ENCODE measurements at places on chromosomes 11 and 22.

GRCh38 chr11:92550411-92550810, 325.8 kb downstream of the FAT3 start:
- no peak for DNase-seq

DNA sequence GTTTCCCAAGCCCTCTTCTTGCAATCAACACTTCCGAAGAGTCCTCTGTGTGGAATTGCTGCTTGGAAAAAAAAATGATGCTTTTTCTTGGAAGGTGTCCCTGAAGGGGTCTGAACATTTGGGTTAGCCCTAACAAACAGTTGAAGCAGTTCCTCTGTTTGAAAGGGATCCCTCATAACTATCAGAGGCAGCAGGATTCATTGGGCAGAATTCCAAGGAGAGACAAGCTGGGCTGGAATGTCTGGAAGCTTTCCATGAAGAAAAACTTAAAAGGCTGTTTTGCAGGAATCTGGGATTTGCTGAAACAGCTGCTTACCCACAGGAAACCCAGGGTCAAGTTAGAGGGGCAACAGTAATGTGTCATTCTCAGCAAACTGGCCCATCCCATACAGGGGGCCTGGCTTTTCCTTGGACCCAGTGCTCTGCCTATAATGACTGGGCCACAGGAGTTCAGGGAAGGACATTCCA, 3.1 kb downstream of the CSNK2A3 start:
- peak; percentile 92 for DNase-seq

GRCh38 chr11:74709175-74709574, 22.1 kb downstream of the CHRDL2 start:
- DNase-seq, result no peak

GRCh38 chr11:128595775-128596174, 8.4 kb upstream of the ETS1 start:
- no peak for DNase-seq

DNA sequence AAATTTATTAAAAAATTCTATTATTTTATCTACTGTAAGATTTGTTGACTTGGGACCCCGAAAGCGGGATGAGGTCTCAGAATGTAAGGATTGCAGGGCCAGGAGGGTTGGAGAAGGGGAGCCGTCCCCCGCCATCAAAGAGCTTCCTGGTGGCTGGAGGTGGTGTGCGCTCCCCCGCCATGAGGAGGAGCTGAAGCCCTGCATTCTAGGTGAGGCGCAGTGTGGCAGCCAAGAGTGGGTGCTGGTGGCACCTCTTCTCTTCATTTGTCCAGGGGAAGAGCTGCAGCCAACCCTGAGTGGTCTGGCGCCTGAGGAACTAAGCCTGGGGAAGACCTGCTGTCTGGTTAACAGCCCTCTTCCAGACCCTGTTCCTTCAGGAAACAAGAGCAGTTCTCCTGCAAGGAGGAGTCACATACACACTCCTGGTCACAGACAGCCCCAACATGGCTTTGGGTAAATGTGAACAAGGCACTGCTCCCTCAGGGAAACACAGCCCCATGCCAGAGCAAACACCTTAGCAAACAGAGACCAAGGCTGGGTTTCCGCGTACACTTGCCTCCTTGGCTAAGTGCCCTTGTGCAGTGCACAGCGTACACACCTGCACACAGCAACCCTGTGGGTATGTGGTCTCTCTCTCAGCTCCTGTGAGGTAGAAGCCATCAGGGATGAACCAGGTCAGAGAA, 17.3 kb downstream of the RTN4RL2 start:
- no peak for DNase-seq

DNA sequence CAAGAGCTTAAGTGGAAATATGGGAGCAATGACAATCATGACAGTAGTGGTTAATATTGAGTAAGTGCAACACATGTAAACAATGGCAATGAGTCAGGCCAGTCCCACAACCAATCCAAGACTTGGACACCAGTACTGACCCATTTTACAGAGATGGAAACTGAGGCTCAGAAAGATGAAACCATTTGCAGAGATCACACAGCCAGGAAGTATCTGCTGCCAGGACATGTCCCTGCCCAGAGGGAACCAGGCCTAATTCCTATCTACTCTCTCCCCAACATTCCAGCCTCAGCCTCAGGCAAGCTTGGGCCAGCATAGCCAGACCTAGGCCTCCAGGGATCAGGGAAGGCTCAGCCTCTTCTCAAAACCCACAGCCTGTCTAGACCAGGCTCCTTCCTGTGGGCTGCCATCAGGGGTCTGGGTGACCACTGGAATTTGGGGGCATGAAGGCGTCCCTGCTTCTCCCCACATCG, 395.1 kb downstream of the MN1 start:
- no peak for DNase-seq

- no peak for DNase-seq
Measured at GRCh38 chr22:19492504-19493174, 12.9 kb downstream of the CDC45 start.

GRCh38 chr22:24440718-24441405, 13.5 kb downstream of the ADORA2A start:
- no peak for DNase-seq

DNA sequence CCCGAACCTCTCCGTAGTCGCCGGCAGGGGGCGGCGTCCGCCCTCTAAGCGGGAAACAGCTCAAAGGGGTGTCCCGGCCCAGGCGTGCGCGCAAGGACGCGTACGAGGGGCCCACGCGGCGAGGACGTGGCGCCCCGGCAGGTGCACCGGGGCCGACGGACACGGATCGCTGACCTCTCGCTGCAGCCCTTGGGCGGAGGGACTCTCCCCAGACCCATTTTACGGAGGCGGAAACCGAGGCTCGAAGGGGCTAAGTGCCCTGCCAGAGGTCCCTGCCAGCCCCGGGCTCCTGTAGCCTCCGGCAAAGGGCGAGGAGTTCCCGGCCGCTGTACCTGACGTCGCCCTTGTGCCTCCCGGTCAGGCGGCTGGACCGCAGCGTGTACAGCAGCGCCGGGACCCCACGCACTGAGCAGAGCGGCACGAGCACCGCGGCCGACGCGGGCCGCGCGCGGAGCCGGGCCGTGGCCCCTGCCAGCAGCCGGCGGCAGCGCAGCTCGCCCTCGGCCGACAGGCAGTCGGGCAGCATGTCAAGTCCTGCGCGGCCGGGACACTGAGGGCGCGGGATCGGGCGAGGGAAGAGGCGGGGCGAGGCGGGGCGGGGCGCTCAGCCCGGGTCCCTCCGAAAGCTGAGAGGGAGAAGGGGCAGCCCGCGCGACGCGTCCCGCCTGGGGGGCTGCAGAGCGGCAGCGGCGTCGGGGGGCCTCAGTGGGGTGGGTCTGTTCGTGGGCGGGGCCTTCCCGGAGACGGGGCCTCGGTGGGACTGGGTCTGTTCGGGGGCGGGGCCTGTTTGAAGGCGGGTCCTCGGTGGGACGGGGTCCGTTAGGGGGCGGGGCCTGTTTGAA, at the start of gene NUDT8:
Gene NUDT8, minus strand, starts transcription at position 552 of the 842 bp plus-strand sequence. Its CDS starts 26 bp downstream, at position 526.
- peak; percentile 91 for DNase-seq

GRCh38 chr11:79040348-79040747, 400.5 kb downstream of the TENM4 start:
- peak; percentile 59 for DNase-seq

DNA sequence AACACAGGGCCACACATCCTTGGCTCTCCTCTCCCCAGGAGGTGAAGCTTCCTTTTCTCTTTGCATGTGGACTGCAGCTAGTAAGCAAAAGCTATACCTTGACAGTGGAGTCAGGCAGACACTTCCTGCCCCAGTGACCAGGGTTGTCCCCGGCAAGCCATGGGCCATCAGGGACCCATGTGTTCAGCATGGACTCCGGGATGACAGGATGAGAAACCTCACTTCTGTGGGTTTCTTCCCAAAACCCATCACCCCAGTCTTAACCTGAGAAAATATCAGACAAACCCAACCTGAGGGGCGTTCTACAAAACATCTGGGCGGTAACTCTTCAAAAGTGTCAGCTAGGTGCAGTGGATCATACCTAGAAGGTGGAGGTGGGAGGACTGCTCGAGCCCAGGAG, 40.2 kb downstream of the GNB1L start:
- DNase-seq, result no peak

GRCh38 chr11:33060271-33060670, 20.9 kb downstream of the TCP11L1 start:
- no peak for DNase-seq

DNA sequence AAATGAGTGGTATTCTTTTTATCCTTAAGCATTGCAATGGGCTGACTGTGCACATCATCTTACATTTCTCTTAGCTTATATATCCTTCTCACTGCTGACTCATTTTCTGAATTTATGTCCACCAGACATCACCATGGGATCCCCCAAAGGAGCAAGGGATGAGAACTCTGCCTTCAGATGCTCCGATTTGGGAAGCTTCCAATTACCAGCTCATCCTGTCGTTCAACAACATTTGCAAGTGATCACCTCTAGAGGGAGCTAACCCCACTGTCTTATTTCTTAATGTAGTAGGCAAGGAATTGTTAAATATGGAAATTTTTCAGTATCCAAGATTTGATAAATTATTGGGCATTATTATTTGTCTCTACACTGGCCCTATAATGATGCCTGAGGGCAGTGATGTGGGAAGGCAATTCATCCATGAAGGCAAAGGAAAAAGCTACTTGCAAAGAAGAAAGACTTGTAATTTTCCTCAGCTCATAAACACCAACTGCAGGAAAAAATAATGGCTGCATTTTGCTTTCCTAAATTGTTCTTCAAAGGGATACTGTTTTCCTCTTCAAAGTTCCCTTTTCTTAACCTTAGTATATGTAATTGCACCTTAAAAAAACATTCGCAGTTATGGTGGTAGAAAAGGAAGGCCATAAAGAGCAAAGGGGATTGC, 102.4 kb upstream of the FSHB start:
- DNase-seq, result peak; percentile 63

DNA sequence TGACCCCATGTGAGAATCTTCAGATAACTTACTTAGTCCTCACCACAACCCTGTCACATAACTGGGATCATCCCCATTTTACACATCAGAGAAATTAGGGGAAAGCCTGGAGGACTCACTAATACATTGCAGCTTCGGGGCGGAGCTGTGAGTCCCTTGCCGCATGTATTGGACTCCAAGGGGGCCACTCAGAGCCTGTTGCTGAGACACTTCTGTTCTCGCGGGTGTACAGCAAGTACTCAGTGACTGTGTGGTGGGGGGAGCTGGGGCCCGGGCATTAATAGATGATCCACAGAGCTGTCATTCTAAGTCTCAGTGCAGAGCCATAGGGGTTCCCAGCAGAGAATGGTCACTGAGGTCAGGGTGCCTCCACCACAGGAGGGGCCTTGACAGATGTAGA, 13.5 kb downstream of the OAF start:
- DNase-seq, result no peak

DNA sequence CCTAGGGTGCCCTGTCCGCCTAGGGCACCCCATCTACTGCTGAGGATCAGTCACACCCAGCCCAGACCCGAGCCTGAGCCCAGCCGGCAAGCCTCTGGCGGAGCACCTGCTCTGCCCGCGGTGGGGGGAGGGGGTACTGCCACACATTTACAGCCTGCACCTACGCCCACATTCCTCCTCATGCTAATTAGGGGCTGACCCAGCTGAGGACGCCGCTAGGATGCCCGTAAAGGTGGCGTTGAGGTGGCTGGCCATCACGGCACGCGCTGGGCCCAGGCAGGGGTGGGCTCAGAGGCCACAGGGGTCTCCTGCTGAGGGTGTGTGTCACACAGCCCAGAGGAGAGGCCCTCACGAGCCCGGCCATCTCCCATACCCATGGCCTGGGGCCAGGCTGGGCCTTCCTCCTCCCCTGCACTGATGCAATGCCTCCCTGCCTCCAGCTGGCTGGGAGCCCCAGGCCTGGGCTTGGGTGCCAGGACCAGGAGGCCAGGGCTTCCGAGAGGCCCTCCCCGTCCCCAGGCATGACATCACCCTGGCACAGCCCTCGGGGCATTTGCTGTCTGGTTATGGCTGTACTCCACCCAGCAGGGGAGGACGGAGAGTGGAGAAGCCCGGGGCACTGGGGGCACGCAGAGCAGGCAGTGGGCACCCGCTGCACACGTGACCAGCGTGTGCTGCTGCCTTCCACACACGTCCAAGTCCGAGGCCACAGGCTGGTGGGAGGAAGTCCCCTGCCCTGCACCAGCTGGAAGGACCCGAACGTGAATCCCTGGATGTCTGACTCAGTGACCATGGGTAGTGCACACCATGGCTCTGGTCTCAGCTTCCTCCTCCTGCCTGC, 12.7 kb downstream of the DUSP8 start:
- DNase-seq, result peak; percentile 83

DNA sequence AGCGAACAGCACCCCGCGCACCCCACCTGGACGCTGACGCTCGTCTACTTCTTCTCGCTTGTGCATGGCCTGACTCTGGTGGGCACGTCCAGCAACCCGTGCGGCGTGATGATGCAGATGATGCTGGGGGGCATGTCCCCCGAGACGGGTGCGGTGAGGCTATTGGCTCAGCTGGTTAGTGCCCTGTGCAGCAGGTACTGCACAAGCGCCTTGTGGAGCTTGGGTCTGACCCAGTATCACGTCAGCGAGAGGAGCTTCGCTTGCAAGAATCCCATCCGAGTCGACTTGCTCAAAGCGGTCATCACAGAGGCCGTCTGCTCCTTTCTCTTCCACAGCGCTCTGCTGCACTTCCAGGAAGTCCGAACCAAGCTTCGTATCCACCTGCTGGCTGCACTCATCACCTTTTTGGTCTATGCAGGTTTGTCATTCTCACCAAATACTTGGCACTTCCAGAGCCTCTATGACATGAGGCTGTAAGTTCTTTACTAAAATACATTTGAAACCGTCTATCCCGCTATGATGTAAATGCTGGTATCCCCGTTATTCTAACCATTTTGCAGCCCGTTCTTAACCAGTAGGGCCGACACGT, 535 bp downstream of the AQP11 start:
- DNase-seq, result peak; percentile 48
